ENCODE measurements at places on chromosomes 6 and 20.
A peak's percentile ranks its signal among the peaks of the same experiment; 100 is the strongest.

DNA sequence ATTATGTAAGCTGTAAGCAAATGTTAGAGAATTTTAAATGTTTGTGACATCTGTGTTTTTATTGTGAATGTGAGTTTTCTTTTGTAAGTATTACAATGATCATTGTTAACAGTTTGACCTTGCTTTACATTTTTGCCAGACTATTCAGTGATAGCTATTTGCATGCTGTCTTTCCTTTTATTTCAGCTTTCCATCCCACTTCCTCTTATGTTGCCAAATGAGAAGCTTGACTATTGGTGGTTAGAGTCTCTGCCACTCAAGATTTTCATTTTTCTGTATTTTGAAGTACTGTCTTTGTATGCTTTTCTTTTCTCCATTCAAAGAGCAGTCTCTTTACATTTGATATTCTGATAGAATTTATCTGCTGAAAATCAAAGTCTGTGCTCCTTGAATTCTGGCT is 104.1 kb downstream of the PRIM2 start:
- DNase-seq, result no peak

- no peak for DNase-seq
These were observed 510.7 kb upstream of the SULF2 start for GRCh38 chr20:48295966-48296421.

- DNase-seq, result no peak
These were observed 92.7 kb downstream of the SASH1 start for GRCh38 chr6:148435386-148435785.

GRCh38 chr6:39367700-39368099 is 45.2 kb upstream of the KCNK16 start:
- no peak for DNase-seq

GRCh38 chr6:9100869-9101580 is 665.7 kb upstream of the SLC35B3 start:
- no peak for DNase-seq

- no peak for DNase-seq
These were observed 43.9 kb upstream of the NOL4L start for GRCh38 chr20:32628960-32629530.

DNA sequence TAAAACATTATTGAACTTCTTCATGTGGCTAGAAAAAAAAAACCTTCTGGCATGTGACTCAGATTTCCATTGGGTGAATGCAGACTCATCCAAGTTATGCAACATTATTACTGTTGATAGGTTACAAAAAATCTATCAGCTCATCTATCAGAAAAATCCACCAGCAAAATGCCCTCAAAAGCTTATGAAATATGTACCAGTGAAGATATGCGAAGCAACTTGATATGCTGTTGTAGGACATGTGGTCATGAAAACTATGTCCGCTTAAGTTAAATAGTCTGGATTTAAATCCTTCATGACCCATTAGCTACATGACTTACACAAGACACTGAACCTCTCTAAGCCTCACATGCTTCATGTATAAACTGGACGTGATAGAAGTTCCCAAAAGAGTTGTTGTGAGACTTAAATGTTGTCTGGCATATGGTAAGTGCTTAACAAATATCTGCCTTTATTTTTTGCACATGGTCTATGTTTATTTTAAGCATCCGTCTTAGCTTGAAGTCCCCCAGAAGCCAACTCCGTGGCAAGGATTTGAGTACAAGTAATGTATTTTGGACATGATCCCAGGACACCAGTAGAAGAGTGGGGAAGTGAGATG is 12.5 kb upstream of the BFSP1 start:
- no peak for DNase-seq

- no peak for DNase-seq
These were observed 125.3 kb upstream of the PROKR2 start for GRCh38 chr20:5442101-5442500.

GRCh38 chr6:16855460-16855859 is 94.2 kb upstream of the ATXN1 start:
- DNase-seq, result no peak

DNA sequence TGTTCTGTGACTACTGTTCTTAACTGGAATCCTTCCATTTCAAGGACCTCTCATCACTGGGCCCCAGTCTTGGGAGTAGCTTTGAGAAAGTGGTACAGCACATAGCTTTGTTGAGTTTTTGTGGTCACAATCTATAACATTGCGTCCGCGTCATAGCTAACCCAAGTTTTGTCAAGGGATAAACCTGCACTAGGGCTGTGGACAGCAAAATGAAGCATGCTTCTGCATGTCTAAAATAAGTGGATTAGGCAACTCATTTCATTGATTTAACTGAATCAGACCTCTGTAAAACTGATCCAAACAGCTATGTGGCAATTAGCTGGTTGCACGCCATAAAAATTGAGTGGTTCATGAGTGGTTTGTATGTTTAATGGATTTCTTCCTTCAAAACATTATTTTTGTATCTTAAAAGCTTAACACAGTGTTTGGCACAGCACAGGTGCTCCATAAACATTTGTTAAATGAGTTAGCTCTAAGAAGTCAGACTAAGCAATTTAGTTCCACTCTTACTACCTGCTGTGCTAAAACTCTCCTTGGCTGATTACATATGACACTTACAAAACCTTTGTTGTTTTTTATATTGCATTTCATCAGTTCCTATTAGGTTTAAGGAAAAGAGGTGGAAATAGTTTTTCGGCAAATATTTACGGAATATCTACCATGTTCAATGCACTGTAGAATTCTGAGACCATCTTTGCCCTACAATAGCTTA is 160.3 kb upstream of the ATXN1 start:
- no peak for DNase-seq

DNA sequence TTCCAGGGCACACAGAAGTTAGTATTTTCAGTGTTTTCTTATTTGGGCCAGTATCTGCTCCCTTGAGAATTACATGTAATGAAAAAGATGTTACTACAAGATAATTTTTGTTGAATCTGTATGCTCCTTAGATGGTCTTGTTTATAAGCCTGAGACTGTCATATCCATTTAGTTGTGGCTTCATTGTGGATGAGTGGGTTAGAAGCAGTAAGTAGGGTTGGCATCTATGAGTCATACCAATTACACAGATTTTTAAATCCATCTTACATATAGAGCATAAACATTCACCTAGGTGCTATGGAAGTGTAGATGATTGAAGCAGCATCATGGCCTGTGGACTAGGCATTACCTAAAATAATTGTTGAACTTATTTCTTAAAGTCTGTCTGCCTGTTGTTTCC is 13.5 kb upstream of the BAG2 start:
- DNase-seq, result no peak

DNA sequence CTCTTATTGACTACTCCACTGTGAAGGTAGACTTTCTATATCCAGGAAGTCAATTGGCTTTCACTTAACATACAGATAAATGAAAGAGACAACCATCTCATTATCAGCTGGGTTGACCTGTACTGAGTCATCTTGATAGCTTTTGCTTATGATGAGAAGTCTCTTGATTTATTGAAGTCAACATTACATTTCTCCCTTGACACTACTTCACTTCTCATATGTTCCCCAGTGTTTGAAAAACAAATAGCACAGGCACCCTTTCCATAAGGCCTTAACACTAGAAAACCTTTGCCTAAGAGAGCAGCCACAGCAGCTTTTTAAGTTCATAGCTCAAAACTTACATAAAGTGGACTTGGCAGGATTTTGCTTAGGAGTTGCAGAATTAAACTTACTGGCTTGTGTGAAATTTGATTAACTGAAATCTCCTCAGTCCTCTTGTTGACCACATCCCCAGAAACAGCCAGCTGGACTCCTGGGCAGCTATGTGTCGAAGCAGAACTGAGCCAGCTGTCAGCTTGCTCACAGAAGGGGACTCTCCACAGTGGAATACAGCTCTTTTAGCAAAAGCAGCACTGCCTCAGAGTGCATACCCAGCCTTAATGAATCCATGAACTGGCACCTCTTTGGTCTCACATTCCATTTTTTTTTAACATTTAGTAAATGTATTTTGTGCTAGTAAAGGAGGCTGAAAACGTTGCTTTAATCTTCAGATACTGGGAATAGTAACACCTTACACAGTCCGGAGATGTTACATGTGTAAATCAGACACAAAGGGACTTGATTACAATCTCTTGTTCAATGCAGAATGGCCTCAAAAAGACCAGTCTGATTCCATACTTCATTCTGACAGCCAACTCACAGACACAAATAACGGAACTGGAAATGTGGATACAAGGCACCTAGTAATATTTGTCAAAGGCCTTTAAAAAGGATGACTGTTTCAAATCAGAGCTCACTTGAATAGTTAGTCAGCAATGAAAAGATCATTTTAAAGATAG is 1532.7 kb downstream of the HACE1 start:
- no peak for DNase-seq

DNA sequence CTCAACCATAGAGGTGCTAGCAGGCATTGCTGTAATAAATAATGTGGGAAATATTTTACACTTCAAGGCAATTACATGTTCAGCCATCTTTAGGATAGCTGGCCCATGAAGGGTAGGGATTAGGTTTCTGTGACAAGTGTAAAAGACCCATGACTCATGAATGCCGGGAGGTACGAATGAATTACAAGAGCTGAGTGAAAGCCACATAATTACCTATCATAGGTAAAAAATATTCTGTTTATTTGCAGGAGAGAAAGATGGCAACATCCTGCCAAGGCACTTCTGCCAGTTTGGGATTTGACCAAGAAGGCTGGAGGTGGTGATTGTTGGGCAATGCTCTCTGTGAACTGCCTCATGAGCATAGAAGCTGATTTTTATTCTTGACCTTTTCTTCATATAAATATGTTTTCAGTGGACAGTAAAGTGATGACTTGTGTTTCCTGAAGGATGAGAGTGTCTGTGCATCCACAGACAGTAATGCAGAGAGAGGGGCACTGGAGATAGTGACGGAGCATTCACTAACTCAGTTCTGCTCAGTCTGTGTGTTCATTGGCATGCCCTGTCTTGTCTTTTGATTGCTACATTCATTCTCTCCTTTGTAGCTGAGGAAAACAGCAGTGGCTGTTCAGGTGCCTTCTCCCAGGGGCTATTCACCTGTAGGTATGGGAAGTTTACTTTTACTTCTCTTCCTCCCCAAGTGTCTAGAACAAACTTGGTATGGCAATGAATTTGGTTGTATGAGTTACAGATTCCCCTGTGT is 481.1 kb downstream of the TFAP2B start:
- no peak for DNase-seq

DNA sequence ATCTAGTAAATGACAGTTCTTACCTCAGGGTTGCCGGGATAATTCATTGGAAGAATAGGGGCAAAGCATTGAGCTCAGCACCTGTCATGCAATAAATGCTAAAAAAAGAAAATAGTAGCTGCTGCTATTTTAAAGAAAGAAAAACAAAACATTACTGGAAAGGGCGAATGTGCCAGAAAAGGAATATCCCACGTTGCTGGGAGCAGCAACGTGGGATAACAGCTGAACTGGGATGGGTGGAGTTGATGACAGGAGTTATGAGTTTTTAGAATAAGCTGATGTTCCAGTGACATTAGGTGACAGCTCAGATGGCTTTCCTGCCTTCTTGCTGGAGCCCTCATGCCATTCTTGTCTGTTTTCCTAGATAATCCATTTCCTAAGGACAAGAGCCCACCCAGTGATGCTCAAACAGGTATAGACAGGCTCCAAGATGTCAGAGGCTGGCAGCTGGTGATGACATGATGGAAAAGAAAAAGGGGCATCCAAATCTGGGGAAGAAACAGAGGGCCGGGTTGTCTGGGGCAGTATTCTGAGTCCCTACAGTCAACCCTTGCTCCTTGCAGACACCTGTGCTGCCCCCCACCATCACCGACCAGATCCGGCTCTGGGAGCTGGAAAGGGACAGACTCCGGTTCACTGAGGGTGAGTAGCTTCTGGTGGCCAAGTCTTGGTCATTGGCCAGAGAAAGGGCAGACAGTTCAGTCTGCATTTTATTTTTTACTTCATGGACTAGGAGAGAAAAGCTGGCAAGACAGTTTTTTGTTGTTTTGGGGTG is 1.1 kb upstream of the VARS2 start:
- DNase-seq, result peak; percentile 26

GRCh38 chr6:25173951-25174474 is 105.2 kb upstream of the CARMIL1 start:
- no peak for DNase-seq

- no peak for DNase-seq
These were observed 48.8 kb downstream of the NPEPL1 start for GRCh38 chr20:58741384-58741783.

DNA sequence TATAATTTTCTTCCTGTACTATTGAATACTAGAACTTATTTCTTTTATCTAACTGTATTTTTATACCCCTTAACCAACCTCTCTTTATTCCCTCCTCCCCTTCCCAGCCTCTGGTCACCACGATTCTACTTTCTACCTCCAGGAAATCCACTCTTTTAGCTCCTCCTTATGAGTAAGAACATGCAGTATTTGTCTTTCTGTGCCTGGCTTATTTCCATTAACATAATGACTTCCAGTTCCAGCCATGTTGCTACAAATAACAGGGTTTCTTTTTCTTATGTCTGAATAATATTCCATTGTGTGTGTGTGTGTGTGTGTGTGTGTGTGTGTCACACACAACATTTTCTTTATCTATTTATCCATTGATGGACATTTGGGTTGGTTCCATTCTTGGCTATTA is 152.3 kb upstream of the OLIG3 start:
- no peak for DNase-seq

DNA sequence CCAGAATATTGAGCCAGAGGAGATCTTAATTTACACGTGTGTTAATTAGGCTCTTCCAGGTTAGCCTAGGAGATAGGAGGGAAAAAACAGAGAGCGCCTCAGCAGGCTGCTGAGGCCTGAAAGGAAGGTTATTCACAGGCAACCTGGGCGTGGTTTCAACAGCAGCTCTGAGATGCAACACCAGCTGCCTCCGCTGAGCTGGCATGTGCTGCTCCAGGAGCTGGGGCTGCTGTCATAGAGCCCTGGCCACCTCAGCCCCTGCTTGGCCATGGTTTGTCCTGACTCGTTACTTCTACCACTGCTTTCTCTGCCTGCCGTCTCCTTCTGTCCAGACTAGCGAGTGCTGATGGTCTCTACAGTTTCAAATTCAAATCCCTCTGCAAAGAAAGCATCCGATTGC is 32.4 kb upstream of the RPP40 start:
- no peak for DNase-seq

GRCh38 chr6:105321728-105322127 is 81.2 kb downstream of the PREP start:
- DNase-seq, result no peak

GRCh38 chr20:43550456-43550855 is 8.4 kb upstream of the SGK2 start:
- no peak for DNase-seq

- DNase-seq, result no peak
These were observed 44.0 kb downstream of the SSR1 start for GRCh38 chr6:7268816-7269555.

DNA sequence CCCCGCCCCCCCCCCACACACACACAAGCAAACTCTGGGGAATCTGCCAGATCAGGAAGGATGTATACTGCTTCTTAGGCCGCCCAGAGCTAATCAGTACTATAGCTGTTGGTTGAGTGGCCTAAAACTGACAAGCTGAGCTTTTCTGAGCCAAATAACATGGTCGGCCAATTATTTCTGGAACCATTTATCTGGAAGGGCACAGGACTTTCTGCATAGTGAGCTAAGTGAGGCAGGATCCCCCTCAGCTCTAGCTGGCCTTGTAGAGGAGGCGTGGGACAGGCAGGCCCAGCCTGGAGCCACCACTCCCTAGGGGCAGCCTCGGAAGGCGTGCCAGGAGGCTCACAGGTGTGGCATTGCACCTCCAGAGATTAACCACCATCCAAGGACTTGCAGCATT is 200.1 kb downstream of the TMEM242 start:
- no peak for DNase-seq

- DNase-seq, result peak; percentile 23
These were observed 54.8 kb downstream of the DSTN start for GRCh38 chr20:17624551-17625245.

Measured in lower lobe of right lung (tissue), 2 donors.